ENCODE measurements at places on chromosomes 3 and 15. TPM values are rescaled to one million over a fixed set of nuclear protein-coding genes. Genes with fewer than 3 reads are reported as not detected.

Gene RARRES1
- total RNA-seq = 0.59 TPM

Gene GOLGA6B
- not detected for total RNA-seq

Gene CKMT1A
- not detected for total RNA-seq

Gene CD200
- total RNA-seq = not detected
